GM06990 (cell line): ENCODE measurements at places on chromosomes 12 and 14.
A peak's percentile ranks its signal among the peaks of the same experiment; 100 is the strongest.

GRCh38 chr12:2804393-2805142 lies 7.9 kb upstream of the ITFG2 start:
- DNase-seq: no peak

- DNase-seq: no peak
Observed at GRCh38 chr12:52175371-52176350, 16.2 kb downstream of the KRT80 start.

DNA sequence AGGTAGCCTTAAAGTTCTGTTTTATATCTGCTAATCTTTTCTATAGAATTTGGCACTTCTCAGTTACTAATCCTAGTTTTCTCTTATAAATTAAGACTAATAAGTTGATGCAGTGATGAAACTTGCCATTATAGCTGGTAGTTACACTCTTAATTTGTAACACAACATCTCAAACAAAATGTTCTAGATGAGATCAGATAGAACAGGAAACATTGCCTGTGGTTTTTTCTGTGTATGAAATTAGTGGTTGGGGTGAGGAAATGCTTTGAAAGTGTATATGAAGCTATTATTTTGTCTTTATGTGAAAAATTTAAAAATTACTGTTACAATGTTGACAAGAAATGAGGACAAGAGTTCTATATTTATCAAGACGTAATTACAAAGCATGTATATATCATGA lies 91.9 kb downstream of the PCNX1 start:
- no peak for DNase-seq

DNA sequence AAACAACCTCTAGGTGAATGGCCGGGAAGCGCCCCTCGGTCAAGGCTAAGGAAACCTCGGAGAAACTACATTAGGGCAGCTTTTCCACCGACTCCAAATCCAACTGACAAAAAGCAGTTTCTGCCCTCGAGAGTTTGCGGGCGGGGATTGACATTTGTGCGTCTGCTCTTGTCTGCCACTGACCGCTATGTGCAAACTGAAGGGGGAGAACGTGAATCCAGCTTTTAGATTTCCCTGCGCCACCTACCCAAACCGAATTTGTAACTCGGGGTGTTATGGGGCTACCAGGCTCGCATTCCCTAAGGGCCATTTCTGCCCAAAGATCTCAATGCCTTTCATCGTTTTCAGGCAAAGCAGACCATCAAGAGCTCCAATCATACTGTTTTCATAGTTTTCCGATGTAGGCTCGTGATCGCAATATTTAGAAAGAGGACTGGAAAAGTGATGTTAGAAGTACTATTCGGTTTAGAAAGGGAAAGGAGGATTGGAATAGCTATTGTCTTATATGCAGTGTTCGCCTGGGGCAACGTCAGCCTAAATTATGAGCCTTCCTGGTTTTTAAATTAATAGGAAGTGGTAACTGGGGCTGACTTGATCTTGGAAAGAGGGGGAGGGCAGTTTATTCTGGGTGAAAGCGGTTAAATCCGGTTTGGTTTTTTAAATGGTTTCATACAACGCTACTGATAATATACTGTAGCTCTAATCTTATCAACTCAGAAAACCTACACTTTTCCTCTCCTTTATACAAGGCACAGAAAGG lies 45.4 kb downstream of the BCAT1 start:
- DNase-seq: no peak

DNA sequence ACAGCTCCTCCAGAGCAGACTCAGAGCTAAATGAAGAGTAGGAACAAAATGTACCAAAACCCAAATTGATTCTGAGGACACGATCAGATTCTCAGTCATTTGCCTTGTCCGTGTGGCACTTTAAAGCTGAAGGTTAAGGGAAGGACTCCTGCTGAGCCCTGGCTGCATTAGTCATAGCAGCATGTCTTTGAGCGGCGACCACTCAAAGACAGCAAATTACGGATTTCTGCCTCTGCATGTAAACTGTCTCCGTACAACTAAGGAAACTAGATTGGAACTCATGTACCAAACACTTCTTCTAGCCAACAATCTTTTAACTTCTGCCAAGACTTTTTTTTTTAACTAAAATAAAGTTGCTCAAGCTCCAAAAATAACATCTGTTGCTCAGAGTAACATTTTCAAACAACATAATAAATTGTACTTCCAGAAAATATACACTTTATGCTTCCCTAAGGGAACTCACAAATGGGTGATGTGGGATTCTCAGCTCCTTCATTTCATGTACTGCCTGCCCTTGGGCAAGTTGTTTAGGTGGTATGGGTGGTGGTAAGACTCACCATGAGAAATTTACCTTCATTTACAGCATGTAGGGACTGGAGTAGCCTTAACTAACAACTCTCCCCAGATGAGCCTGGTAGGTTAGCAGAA lies 56.1 kb downstream of the RERG start:
- DNase-seq: no peak

DNA sequence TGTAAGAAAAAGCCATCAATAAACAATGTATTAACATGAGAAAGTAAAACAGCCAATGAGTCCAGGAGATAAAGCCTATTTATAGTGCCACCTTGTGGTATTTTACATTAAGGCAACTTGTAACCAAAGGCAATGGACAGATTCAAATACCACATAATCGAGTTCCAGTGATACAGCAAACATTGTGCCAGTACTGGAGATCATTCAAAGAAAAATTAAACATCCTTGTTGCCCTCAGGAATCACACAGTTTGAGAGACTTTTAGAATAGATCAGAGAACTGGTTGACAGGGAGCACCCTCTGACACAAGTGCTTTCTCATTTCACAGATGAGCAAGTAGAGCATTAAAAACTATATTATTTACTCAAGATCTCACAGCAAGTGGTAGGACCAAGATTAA lies 98.1 kb downstream of the DDHD1 start:
- peak; percentile 7 for DNase-seq

- peak; percentile 52 for DNase-seq
Observed at GRCh38 chr14:59116984-59117415, 71.5 kb upstream of the DAAM1 start.

GRCh38 chr14:59184396-59184795 lies 4.1 kb upstream of the DAAM1 start:
- DNase-seq: no peak

DNA sequence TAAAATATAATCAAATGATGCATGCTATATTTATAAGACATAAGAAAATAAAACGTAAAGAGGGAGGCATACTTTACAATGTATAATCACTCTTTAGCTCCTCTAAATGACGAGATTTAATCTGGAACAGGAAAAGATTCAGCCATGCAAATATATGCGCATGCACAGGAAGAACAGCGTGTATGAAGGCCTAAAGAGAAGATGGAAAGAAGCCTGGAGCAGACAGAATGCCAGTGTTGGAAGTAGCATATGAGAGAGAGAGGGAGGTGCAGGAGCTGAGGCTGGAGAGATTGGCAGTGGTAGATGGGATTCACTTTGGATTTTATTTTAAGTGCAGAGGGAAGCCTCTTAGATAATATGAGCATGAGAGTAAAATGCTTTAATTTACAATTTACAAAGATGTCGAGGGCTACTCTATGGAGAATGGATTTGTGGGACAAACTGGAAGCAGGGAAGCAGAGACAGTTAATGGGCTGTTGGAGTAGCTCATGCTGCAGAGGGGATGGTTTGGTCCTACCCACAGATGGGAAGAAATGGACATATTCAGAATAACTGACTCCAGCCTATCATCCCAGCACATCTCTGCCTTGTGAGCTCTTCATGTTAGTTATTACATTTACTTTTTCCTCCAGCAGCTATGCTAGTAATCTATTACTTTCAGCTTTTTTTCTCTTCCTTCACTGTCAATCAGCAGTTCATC lies 411.1 kb downstream of the TMTC2 start:
- no peak for DNase-seq

DNA sequence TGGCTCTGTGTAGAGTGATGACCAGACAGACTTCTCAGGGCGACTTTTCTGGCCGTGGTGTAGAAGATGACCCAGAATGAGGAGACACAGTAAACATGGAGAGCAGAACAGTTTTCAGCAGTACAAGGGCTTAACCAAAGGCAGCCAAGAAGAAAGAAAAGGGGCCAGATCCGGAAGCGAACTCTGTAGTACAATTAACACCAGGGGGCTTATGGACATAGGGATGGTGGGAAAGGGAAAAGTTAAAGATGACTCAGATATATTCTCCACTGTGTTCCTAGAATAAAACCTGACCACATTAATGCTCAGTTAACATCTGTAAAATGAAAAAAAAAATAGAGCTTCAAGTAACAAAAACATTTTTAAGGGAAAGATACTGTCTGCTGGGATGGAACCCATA lies 60.2 kb downstream of the LGR5 start:
- DNase-seq: no peak

DNA sequence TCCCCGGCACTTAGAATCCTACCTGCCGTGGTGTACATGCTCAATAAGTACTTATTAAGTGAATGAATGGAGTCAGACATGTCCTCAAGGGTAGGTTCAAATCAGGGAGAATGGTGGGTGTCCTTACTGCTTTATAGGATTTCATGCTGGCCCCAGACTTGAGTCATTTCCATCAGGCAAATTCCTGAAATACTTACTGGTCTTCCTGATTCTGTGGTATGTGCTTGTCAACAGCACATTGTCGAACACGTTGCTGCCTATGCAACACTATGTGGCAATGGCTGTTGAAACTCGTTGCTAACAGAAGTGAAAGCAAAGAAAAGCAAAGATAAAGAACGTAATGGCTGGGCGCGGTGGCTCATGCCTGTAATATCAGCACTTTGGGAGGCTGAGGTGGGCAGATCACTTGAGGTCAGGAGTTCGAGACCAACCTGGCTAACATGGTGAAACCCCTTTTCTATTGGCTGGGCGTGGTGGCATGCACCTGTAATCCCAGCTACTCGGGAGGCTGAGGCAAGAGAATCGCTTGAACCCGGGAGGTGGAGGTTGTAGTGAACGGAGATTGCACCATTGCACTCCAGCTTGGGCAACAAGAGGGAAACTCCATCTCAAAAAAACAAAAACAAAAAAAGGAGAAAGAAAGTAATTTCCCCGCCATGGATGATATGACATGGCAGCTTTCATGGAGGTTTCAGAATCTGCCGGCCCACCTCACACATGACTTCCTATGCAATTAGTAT lies 214.9 kb downstream of the ZFP36L1 start:
- no peak for DNase-seq

- no peak for DNase-seq
Observed at GRCh38 chr14:103136388-103137271, 13.4 kb downstream of the TNFAIP2 start.

- DNase-seq: no peak
Observed at GRCh38 chr14:87430810-87431209, 562.2 kb downstream of the GALC start.

GRCh38 chr12:7019043-7019569 lies 830 bp upstream of the LPCAT3 start:
- DNase-seq: no peak

GRCh38 chr14:62123961-62124360 lies 361.7 kb downstream of the SNAPC1 start:
- DNase-seq: no peak

- DNase-seq: no peak
Observed at GRCh38 chr12:80116735-80117134, 17.4 kb downstream of the OTOGL start.

GRCh38 chr14:93906341-93907329 lies 20.5 kb upstream of the FAM181A start:
- no peak for DNase-seq

- no peak for DNase-seq
Observed at GRCh38 chr12:109995361-109995685, 845 bp downstream of the GIT2 start.

GRCh38 chr12:101768781-101769180 lies 29.5 kb upstream of the SYCP3 start:
- no peak for DNase-seq

GRCh38 chr12:102249079-102249841 lies 51.6 kb upstream of the PMCH start:
- no peak for DNase-seq

- no peak for DNase-seq
Observed at GRCh38 chr12:185576-185955, 28.4 kb downstream of the SLC6A12 start.

DNA sequence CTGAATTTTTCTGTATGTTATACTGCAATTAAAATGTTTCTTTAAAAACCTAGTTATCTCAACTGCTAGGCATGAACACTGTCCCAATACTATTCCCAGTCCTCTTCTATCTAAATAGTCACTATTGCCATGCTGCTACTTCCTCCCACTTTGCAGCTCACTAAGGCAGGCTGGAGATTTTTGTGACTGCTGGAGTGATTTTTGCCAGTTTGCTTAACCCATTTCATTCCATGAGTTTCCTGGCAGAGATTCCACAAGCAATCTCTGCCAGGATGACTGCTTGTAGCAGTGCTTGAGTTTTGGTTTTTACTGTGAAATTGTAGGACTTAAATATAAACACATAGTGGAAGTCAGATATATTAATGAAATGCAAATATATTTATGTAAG lies 80.8 kb downstream of the BHLHE41 start:
- DNase-seq: no peak

- DNase-seq: peak; percentile 78
Observed at GRCh38 chr14:67680121-67680602, 5.7 kb upstream of the VTI1B start.

GRCh38 chr12:79883216-79883615 lies 51.7 kb downstream of the PPP1R12A start:
- no peak for DNase-seq

DNA sequence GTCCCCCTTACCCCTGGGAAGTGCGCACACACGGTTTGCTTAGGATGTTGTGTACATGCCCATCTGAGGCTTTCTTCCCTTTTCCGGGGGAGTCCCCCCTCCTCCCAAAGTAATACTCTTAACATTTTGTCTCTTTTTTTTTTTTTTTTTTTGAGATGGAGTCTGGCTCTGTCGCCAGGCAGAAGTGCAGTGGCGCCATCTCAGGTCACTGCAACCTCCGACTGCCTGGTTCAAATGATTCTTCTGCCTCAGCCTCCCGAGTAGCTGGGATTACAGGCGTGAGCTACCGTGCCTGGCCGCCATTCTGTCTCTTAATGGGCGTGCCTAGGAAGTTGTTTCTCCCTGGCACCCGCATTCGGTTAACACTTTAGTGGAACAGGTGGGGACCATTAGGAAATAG lies 4.5 kb upstream of the GMFB start:
- DNase-seq: no peak

DNA sequence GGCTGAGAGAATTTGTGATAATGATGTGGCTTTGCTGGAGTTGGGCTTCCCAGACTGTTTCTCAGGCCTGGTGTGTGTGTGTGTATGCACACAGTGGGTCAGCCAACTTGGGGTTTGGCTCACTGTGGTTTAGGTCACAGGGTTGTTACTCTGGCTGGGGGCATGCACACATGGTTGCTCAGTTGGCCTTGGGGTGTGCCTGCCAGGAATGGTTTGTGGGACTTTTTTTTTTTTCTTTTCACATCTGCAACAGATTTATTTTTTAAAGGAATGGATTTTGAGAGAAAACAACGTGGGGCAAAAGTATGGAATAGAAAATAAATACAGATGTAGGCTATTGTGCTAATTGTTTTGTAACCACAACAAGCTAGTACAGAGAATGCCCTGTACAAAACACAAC lies 25.0 kb upstream of the GTF2A1 start:
- DNase-seq: no peak

GRCh38 chr14:104872469-104873341 lies 7.6 kb downstream of the CEP170B start:
- peak; percentile 19 for DNase-seq
